ENCODE measurements at places on chromosomes 6 and 20.

DNA sequence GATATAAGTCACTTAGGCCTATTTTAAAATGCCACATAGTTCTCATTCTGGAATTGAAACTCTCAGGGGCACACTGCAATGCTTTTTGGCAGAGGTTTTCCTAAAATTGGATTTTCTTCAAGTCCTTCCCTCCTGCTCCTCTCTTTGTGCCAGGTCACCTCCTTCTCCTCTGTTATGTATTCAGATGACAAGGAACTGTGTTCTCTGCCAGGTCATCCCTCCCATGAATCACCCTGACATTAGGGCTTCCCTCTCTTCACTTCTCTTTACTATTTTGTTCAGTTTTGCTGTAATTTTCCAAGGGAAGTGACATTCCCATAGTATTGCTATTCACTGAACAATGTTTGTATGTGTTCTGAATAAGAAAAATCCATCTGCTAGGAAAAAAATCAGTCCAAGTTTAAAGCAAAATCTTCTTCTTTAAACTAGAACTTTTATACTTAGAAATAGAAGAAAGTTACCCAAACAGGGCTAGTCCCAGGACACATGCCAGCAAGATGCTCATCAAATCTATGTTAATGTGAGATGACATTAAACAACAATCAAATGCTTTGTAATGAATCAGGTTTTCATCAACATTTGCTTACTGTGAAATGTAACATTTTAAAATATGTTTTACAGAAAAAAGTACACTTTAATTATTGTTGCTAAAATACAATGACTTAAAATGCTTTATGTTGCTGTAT is 461.1 kb downstream of the MMUT start:
- DNase-seq, result peak; percentile 94

DNA sequence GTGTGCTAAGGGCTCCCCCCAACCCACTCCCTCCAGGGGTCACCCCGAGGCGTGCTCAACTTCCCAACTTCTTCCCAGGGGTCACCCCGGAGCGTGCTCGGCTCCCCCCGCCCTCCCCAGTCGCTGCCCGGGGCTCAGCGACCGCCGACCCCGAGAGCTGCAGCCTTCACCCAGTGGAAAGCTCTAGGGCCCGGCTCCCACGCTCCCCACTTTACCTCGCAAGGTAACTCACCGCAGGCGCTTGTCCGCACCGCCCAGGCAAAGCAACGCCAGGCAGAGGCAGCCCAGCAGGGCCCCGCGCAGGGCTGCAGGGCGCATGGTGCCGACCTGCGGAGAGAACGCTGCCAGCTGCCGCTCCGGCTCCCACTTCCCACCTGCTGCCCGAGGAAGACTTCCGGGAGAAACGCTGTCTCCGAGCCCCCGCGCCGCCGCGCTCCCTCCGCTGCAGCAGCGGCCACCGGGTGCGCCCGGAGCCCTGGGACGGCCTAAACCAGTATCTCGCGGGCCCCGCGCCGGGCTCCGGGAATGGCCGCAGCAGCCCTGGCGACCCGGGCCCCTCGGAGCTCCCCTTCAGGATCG is 396 bp downstream of the RNASET2 start:
- DNase-seq, result no peak

DNA sequence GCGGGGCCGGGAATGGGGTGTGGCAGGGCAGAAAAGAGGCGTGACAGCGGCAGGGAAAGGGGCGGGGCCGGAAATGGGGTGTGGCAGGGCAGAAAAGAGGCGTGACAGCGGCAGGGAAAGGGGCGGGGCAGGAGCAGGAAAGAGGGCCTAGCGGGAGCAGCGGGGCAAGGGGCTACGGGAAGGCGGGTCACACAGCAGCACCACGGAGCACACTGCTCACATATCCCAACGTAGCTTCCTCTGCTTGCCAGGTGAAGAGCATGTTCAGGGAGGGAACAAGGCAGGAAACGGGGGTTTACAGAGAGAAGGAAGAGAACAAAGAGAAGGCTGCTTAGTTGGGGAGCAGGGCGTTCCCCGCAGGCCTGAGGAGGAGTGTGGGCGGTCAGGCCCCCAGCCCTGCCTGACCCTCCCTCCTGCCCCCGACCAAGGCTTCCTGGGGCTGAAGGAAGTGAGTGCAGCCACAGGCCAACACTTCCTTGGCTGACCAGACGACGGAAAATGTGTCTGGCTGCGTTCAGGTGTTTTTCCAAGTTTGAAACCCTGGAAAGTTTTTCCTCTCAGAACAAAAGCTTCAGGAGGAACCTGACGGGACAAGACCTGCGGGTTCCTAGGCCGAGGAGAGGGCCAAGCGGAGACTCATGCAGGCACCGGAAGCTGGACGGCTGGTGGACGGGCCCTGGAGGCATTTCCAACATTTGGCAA is 13.8 kb downstream of the UCKL1 start:
- no peak for DNase-seq

DNA sequence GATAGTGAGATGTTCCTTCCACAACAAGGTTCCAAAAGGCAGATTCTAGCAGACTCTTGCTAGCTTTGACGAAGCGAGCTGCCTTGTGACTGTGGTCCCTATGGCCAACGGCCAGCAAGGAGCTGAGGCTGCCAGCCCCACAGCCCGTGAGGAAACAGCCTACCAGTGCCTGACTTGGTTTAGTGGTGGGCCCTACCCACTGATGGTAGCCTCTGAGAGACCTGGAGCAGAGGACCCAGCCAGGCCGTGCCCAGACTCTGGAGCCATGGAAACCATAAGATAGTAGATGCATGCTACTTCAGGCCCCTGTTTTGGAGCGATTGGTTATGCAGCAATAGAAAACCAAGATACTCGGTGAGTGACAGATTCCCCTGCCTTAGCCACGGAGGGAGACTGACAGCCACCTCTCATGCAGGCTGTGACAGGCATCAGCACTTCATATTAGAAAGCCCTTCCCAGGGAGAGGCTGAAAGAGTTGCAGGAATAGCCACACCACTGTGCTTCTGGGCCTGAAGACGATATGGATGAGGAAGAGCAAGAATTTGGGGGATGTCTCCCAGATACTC is 19.2 kb downstream of the PSMG4 start:
- no peak for DNase-seq

- DNase-seq, result no peak
Observed at GRCh38 chr6:75991941-75992340, 80.5 kb downstream of the IMPG1 start.
